ENCODE measurements at places on chromosomes 2 and 18.

- no peak for ATAC-seq
These were observed 83.1 kb downstream of the HS6ST1 start for GRCh38 chr2:128235581-128235980.

GRCh38 chr2:70035344-70035844 is 51.9 kb upstream of the PCBP1 start:
- peak; percentile 51 for ATAC-seq

GRCh38 chr18:48455555-48456478 is 46.6 kb upstream of the ZBTB7C start:
- peak; percentile 53 for ATAC-seq

DNA sequence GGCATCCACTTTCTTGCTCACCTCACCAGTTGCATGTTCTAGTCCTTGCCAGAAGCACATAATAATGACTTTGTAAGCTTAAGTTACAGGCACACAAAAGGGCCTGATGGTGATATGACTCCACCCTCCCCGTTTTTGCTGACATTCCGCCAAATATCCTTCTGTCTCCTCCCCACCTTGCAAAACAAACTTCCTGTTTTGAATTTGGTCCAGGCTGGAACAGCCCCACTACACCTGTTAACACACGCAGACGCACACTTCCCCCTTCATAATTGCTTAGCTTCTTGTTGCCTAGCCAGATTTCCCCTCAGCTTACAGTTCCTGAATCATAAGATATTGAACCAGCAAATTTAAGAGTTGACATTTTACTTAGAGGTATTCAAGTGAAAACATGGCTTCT is at the start of gene MGAT5:
Gene MGAT5 (plus strand): TSS at position 269 of the 400 bp plus-strand sequence. CDS start 332 bp downstream, outside the sequence.
- no peak for ATAC-seq

GRCh38 chr2:117833911-117834310 is 19.4 kb downstream of the DDX18 start:
- ATAC-seq: no peak

- no peak for ATAC-seq
These were observed 84.8 kb upstream of the DNAJC10 start for GRCh38 chr2:182631299-182631698.

DNA sequence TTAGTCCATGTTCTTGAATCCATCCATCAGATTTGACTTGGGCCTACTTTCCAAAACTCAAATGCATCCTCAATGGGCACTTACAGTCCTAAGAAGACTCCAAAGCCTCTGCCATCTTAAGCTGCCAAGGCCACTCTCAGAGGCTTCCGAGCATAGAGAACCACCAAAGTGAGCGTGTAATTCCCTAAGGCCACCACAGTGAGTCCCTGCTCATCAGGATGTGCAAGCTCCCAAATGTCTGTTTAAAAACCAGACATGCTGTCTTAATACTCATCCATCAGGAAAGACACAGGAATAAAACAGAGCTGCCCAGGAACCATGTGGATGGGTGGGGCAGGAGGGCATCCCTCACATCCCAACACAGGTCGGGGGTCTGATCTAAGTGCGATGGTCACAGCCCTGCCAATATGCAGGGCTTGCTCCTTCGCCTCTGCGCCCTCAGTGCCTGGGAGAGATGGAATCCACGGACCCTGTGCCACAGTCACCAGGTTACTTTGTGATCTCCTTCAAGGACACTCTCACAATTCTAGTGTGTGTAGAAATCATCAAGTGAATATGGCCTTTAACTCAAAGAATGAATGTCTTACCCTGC is 80.4 kb downstream of the POLR1A start:
- peak; percentile 46 for ATAC-seq

DNA sequence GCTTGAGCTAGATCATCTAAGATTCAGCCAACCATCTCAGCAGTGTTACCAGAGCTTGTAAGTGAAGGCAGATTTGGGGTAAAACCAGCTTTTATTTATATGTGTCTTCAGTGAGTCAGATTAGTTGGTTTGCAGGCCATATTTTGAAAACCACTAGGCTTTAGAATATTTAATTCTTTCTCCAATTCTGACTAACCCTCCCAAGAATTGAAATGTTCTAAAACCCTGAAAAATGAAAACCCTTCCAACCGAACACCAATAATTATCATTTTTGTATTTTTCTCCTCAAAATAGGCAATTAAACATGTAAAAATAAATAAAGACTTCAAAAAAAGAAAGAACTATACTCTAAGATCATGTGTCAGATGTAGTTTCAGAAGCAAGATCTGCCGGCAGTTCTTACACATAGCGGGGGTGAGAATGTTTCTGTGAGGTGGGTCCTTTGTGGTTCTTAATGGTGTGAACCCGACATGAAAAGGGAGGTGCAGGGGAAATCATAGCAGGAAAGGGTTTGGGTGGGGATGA is 14.2 kb downstream of the PLEK start:
- ATAC-seq: no peak

- no peak for ATAC-seq
These were observed 32.2 kb downstream of the RTP5 start for GRCh38 chr2:241901500-241902351.

GRCh38 chr2:210199854-210200253 is 25.4 kb downstream of the ACADL start:
- no peak for ATAC-seq

DNA sequence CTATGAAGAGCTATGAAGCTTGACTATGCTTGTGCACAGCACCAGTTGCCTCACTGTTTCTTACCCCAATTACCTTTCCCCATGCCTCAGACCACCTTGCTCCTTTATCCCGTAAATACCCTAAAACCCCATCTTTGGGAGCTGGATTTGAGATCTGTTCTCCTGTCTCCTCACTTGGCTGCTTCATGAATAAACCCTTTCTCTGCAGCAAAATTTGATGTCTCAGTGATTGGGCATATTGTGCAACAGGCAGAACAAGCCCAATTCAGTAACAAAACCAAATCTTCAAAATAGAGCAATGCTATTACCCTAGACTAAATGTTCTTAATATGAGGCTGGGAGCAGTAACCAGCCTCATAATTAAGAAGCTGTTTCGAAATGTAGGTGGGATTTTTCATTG is 3.5 kb upstream of the SSB start:
- ATAC-seq: no peak

DNA sequence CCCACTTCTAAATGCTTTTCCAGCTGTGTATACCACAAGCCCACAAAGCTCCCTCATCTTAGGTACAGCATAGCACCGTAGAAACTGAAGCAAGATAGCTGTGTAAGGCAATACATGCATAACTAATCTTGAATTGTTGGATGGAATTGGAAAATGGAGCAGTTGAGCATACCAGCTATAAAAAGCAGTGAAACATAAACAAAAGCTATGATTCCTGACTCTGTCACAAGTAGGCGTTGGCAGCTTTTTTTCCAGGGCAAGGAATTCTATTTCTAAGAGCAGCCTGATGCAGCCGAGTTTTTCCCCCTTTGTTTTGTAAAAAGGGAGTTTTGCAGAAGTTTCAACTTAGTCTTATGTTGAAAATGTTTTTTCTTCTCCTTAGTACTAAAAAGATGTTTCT is 32.4 kb downstream of the MOGAT1 start:
- no peak for ATAC-seq

- ATAC-seq: peak; percentile 95
These were observed 24.7 kb upstream of the AGAP1 start for GRCh38 chr2:235468978-235469655.

DNA sequence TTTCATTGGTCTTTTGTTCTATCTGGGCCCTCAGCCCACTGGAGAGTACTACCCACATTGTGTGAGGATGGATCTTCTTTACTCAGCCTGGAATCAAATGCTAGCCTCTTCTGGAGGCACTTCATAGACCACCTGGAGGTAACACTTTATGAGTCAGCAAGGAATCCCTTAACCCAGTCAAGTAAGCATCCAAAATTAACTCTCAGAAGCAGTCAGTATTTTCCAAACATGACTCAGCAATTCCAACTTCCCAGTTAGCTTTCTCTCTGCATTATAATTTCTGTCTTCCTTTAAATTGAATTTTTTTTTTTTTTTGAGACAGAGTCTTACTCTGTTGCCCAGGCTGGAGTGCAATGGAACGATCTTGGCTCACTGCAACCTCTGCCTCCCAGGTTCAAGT is 142.7 kb downstream of the ACKR3 start:
- ATAC-seq: no peak

DNA sequence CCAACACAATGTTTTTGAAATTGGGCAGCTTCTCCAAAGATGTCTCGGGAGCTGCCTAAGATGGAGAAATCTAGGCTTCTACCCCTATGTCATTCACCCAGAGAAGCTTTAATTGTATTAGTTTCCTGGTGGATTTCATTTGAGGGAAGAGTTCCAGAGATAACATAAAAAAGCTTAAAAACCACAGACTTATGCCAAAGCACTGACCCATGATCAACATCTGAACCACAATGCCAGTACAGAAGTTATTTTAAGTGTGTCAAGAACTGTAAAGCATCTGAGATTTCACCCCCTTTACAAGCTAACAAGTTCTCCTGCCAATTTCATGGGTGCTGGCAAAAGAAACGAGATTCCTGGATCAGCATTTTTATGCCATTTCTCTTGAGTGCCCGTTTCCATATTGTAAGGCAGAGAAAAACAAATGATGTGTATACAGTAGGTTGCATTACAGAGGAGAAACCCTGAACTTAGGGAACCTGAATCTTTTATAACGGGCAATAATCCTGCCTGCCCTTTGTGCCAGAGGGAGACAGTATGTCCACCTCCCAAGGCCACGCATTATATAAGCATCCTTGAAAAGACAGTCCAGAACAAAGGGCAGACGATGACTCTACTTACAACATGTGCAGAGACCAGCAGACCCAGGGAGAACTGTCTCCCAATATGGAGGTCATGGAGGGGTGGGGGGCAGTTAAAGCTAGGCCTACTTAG is 44.1 kb downstream of the MREG start:
- ATAC-seq: no peak

GRCh38 chr2:174749793-174750192 is 14.5 kb downstream of the CHRNA1 start:
- no peak for ATAC-seq

DNA sequence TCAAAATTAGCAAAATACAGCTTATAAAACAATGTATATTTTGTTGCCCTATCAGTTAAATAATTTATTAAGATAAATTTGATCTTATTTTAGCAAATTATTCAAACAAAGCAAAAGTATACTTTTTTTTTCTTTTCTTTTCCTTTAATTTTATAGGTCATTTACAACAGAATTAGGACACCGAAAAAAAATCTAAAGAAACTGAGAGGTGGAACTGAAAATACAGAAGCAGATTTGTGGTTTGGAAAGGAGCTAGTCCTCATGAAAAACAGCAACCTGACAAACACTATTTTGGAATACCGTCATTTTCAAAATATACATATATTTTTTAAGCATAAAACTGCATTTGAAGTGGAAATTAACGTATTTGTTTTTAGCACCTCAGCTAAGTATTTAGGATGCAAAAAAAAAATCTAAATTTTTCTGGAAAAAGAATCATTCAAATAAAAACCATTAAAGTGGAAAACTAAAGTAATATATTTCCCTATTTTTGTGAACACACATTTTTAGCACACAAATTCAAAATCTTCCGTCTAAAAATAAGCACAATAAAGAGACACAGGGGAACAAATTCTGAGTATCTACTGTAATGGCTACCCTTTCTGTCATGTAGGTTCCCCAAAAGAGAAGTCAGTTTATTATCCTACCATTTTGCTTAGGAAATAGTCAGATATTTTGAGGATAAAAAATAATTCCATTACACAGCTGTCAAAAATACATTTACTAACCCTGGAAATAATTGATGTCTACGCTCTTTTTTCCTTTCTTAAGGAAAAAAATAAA is 2.7 kb downstream of the CCDC88A start:
- no peak for ATAC-seq

DNA sequence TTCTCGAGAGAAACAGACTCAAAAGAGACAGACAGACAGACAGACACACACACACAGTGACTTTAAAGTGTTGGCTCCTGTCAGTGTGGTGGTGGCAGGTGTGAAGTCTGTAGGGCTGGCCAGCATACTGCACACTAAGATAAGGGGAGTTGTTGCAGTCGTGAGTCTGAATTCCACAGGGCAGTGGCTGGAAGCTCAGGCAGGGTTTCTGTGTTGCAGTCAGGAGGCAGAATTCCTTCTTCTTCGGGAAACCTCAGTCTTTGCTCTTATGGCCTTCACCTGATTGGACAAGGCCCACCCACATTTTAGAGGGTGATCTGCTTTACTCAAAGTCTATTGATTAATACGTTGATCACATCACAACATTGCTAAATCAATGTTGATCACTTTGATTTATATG is 478.4 kb upstream of the HS6ST1 start:
- no peak for ATAC-seq

- ATAC-seq: no peak
These were observed 89.0 kb upstream of the CDC42EP3 start for GRCh38 chr2:37760471-37760870.

GRCh38 chr18:63213331-63213900 is 106.2 kb downstream of the BCL2 start:
- no peak for ATAC-seq

GRCh38 chr2:70608373-70608772 is 54.7 kb upstream of the TGFA start:
- no peak for ATAC-seq

- ATAC-seq: no peak
These were observed 100.2 kb upstream of the SNTG2 start for GRCh38 chr2:850429-850828.

GRCh38 chr2:10343658-10344057 is 41.0 kb downstream of the HPCAL1 start:
- no peak for ATAC-seq

DNA sequence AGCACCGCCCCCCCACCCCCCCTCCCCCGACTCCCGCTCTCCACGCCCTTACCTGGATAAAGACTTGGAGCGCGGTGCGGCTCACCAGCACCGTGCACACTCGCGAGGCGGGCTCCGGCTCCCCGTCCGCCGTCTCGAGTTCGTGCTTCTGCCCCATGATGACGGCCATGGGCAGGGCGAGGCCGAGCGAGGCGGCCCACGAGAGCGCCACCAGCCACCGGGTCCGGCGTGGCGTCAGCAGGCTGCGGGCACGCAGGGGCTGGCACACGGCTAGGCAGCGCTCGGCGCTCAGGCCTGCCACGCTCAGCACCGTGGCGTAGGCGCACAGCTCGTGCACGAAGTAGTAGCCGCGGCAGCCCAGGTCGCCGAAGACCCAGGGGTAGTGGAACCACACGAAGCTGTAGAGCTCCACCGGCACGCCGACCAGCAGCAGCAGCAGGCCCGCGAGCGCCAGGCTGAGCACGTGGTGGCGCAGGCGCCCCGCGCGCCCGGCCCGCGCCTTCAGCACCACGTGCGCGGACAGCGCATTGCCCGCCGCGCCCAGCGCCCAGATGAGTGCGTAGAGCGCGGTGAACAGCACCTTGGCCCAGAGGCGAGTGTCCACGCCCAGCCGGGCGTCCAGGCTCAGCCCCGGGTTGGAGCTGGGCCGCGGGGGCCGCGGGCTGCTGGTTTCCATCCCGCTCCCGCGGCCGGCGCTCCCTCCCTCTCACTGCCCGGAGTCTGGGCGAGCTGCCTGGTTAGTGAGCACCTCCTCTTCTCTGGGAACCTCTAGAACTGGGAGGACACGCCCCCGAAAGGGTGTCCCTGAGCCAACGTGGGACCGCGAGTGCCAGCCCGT is at the start of gene NTSR2:
Gene NTSR2 (minus strand): TSS at position 742 of the 838 bp plus-strand sequence. CDS start 66 bp downstream, at position 676.
- no peak for ATAC-seq

DNA sequence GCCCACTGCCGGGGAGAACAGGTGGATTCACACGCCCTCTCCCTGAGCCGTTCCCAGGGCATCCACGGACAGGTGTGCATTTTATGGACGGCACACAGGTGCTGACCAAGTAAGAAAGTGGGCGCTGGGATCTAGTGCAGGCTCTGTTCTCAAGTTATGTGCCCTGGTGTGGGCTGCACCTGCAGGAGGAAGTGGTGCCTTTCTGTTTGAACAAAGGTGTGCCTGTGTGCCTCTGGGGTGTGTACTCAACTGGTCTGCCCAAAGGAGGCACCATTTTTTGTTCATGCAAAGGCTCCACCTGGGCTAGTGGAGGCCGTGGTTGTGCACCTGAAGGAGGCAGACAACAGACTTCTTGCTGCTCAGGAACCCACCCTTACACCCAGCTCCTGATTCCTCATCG is 88.2 kb upstream of the HK2 start:
- ATAC-seq: no peak

All from SK-N-SH treated with all-trans-retinoic acid at 6 μM for 48 hours (cell line).